ENCODE measurements at places on chromosomes 6 and 20. TPM values are rescaled to one million over a fixed set of nuclear protein-coding genes. Genes with fewer than 3 reads are reported as not detected.

The TSPO2 gene
- polyA plus RNA-seq = not detected

The KCNQ5 gene
- polyA plus RNA-seq = not detected

The SDCBP2 gene
- 724 TPM for polyA plus RNA-seq

The DDO gene
- polyA plus RNA-seq = 0.96 TPM

The TREM2 gene
- 4.2 TPM for polyA plus RNA-seq
